ENCODE measurements at places on chromosomes 6 and 20. TPM values are rescaled to one million over a fixed set of nuclear protein-coding genes. Genes with fewer than 3 reads are reported as not detected.

Gene SAMD5
- total RNA-seq: 0.88 TPM

Gene TDRD6
- 0.05 TPM for total RNA-seq

Gene ZSCAN23
- total RNA-seq: 7.4 TPM

Gene HSPA12B
- total RNA-seq: not detected

Gene JAG1
- total RNA-seq: 9.5 TPM

Gene FERMT1
- total RNA-seq: 10.9 TPM

Gene HTR1E
- total RNA-seq: not detected

Gene CRYBG1
- 3.6 TPM for total RNA-seq

Gene FAM184A
- 0.18 TPM for total RNA-seq

Gene DEFB124
- not detected for total RNA-seq

Gene CRISP3
- total RNA-seq: not detected

Gene FOXF2
- total RNA-seq: under 0.01 TPM

Gene LY6G6D
- total RNA-seq: not detected

Gene PNLDC1
- not detected for total RNA-seq

Gene STMND1
- total RNA-seq: not detected

Gene RNF144B
- total RNA-seq: 0.74 TPM

Gene ENPP5
- not detected for total RNA-seq

Gene MYL9
- total RNA-seq: 35.2 TPM

Gene RSPH3
- total RNA-seq: 6.5 TPM

Gene TCP11
- 0.46 TPM for total RNA-seq

Gene NMBR
- total RNA-seq: not detected

Gene RCAN2
- total RNA-seq: not detected

Gene CD83
- 1.2 TPM for total RNA-seq

Gene PCK1
- total RNA-seq: not detected

Gene MEP1A
- not detected for total RNA-seq

Gene ACTL10
- total RNA-seq: 2.7 TPM

Gene TNFAIP3
- total RNA-seq: 85.5 TPM

Gene PLAGL1
- total RNA-seq: 16.8 TPM

Gene SULF2
- total RNA-seq: 34.4 TPM

Gene TMEM244
- total RNA-seq: not detected

Gene NKAPL
- total RNA-seq: 1.9 TPM

Gene NFATC2
- 0.59 TPM for total RNA-seq

Gene NR2E1
- not detected for total RNA-seq

Gene MAK
- total RNA-seq: not detected

All from smooth muscle cell of the umbilical artery (primary cell).